ENCODE measurements at places on chromosomes 6 and 20.
A peak's percentile ranks its signal among the peaks of the same experiment; 100 is the strongest.

DNA sequence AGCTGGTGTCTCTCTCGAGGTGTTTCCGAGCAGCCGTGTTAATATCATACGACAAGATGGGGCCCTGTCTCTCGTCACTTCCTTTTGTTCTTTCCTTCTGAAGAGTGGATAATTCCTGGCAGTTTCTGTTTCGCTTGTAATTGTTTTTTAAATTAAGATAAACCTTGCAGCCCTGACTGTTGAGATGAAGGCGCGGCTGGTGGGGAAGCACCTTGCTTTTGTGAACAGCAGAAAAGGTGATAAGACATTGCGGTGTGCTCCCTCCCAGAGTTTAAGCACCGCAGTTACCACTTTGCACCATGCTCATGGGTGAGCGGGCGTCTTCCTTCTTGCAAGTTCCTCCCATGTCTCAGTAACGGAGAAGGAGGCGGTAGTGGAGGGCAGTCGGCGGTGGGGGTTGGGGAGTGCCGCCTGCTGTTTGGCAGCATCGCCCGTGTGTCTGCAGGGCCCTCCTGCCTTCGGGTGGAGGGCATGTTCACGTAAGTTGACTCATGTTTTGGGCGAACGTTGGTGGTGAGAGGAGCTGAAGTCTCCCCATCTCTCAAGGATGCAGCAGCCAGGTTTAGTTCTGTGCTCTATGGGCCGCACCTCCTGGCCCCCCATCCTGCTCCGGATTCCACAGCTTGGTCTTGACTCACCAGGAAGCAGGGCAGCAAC is 345.9 kb downstream of the TAF4 start:
- no peak for DNase-seq

GRCh38 chr20:45835329-45835765 is 1.7 kb downstream of the SNX21 start:
- peak; percentile 59 for DNase-seq

DNA sequence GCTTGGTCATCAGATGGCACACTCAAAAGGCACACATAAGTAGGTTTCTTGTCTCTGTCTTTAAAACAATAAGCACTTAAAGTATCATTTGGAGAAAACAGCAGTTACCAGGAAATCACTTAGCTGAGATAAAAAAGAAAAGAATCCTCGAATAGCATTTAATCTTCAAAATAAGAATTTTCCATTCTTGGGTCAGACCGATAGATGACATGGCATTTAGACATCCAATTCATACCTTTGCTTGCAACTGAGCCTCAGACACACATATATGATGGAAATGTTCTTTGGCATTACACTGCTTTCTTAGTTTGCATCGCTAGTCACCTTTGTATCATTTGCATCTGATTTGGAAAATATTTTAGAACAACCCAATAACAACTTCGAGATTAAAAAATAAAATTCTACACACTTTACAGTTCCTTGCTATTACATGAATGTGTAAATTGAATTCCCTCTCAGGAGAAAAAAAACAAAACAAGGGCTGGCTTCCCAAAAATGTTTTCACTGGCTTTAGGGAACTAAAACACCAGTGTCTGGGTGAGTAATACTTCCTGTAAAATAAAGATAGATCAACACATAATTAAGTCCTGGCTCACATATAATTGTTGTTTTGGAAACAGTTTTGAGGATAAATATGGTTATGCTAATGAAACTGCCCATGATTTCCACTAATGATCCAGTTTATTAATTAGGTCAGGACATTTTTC is 1.3 kb upstream of the RNF217 start:
- DNase-seq, result peak; percentile 62

DNA sequence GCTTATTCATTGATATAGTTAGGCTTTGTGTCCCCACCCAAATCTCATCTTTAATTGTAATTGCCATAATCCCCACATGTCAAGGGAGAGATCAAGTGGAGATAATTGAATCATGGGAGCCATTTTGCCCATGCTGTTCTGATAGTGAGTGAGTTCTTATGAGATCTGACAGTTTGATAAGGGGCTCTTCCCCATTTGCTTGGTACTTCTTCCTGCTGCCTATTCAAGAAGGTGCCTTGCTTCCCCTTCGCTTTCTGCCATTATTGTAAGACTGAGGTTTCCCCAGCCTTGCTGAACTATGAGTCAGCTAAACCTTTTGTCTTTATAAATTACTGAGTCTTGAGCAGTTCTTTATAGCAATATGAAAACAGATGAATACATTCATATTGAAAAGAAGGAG is 45.6 kb downstream of the CENPW start:
- DNase-seq, result no peak

- DNase-seq, result no peak
Measured at GRCh38 chr20:19515074-19515473, 243.0 kb upstream of the RIN2 start.

DNA sequence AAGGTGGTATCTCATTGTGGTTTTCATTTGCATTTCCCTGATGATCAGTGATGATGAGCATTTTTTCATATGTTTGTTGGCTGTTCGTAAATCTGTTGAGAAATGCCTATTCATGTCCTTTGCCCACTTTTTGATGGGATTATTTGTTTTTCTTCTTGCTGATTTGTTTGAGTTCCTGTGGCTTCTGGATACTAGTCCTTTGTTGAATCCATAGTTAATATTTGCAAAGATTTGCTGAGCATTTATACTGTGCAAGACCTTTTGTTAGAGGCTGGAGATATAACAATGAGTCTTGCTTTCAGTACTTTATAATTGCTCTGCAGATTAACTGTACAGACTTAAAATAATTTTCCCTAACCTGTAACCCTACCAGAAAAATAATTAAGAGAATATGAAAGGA is 35.6 kb downstream of the PDE7B start:
- DNase-seq, result no peak

DNA sequence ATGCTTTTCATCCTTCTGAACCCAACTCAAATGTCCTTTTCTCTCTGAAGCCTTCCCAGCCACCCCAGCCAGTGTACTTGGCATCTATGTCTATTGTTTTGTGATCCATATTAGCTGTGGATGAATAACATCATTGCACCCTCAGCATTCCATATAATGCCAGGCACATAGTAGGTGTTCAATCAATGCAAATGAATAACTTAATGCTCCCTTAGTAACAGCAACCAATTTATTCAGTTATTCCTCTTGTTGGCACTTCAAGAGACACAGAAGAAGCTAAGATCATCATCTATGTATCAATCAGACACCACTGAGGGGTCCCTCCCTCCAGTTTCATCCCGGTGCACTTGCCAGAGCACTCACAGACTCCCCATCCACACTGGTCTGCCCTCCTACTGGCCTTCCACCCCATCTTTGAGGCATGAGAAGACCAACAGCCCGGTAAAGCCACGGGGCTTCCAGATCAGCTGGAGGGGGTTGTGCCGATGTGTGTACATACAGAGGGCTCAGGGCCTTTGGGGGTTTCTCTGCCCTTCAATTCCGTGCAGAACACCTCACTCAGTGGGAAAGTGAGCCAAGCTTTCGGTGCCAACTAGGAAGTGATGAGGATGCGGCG is 2.4 kb upstream of the TAF8 start:
- DNase-seq, result no peak

DNA sequence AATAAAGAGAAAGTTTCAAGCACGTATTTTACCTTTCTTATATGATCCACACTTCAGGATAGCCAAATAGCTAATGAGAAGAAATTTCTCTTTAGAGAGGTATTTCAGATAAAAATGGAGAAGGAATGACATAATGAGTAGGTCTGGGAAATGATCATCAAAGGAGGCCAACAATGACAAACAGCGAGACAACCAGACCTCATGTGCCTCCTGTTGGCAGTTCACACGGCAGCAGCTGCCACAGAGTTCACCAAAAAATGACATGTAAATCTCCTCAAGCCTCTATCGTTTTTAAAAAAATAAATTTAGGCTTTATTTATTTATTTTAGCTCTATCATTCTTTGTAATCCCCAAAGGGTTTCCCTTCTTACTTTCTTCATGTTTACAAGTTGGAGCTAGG is 47.7 kb downstream of the SLC2A12 start:
- DNase-seq, result no peak

DNA sequence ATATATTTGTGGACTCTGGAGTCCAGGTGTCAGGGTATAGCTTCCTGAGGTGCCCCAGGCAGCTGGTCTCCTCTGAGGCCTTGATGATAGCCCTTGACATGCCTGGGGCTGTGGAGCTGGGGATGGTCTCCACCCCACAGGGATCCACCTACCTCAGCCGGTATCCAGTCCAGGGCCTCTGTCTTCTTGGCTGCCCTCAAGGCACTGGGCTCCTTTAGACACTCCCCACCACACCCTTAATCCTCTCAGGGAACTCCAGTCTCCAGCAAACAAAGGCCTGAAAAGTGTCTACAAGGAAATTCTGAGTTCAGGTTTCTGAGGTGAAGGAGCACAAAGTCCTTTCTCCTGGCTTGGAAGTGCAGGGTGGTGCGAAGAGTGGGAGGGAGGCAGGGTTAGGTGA is 44.6 kb upstream of the DDR1 start:
- no peak for DNase-seq

DNA sequence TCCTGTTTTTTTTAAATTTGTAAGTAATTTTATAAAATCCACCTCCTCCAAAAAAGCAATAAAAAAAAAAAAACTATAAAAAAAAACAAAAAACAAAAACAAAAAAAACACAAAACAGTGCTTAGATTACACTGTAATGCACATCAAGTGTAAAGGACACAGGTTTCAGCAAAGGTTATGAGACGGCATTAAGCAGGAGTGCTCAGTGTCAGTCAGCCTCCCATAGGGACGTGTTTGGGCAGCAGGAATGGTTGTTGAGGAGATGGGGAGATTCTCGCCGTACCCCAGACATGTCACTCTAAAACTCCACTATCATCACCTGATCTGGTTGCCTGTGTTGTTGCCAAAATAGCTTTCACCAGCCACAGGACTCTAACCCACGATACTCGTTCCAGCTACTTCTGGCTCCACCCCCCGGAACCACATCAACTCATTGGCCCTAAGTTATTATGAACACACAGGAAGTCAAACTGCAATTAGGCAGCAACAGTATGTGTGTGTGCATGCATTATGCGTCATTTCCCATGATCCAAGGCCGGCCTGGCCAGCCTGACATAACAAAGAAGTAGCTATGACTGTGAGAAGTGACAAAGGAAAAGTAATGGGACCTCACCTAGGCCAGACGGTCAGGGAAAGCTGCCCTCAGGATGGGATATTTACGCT is 28.7 kb downstream of the ECT2L start:
- no peak for DNase-seq

GRCh38 chr6:169046483-169047192 is 207.0 kb downstream of the THBS2 start:
- DNase-seq, result no peak

DNA sequence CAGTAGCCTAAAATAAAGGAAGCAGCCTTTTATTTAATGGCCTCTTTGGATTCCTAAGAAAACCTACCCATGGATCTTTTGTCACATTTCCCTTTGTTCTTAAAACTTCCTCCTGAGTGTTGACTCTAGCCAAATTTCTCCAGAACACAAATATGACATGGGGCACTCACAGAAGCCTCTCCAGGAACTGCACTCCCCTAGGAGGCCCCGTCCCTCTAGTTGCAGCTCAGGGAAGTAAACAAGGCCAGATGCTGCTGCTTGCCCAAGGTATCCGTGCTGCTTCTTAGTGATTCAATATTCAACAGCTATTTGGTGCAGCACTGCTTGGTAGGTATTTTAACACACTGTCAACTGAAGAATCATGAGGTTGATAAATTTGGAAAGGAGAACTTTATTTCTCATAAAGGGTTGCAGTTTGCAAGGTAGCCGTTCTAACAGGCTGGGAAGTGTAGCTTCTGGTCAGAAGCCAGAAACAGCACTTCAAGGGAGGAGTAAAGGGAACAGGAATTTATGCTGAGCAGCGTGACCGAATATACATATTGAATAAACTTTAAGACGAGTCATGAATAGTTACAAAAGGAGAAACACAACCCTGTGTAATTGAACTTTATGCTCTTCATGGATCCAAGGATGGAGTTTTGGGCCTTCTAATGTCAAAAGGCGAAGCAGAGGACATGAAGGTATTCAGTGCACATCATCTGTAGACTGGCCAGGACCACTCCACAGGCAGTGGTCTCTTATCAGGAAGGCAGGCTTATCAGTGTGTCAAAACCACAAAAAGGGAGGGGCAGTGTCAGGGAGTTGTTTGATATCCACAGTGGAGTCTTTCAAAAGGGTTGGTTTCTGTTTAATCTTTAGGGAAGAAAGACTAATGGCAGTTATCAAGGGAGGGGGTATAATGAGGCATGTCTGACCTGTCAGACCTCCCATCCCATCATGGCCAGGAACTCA is 63.3 kb downstream of the CD24 start:
- DNase-seq, result no peak

DNA sequence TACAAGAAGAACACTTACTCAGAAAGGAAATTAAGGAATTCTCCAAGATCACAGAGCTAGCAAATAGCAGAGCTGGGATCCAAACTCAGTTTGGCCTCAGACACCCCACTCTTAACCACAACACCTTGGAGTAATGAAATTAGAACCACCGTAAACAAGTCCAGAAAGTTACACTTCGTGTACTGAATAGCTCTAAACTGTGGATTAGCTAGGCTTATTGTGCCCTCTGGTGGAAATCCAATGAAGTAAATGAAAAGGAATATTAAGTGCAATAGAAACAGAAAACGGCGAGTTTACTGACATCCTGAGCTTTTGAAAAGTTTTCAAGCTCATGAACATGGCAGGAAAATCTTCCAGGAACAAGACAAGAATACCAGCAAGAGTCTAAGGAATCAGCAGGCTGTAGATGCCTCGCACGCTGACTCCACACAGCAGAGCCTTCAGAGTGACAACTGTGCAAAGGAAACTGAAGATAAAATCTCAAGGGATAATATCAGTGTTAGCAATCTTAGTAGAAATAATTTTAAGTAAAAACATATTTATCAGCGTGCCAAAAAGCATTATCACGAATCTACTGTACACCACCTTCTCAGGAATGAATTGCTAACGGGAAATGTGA is 34.6 kb downstream of the FBXO5 start:
- DNase-seq, result peak; percentile 64

- peak; percentile 81 for DNase-seq
Measured at GRCh38 chr6:154605178-154605881, 94.8 kb upstream of the CNKSR3 start.

GRCh38 chr6:163356324-163356723 is 58.2 kb upstream of the QKI start:
- DNase-seq, result peak; percentile 96

DNA sequence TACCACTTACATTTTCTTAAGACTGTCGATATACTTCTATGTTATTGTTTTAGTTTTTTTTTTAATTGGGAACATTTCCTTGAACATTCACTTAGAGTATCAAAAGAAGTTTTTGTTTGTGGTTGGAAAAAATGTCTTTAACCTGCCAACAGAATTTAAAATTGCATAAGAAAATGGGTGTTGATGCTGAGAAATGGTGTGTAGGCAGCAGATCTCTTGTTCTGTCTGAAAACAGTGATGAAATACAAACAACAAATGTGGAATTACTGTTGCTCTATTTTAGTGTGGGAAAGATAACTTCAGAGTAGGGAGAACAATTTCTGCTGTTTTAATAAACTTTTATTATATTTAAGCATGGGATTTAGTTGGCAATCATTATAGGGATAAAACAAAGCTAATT is 293.5 kb downstream of the CDKAL1 start:
- peak; percentile 8 for DNase-seq

GRCh38 chr6:46221222-46221793 is 50.5 kb upstream of the ENPP5 start:
- peak; percentile 53 for DNase-seq

All from suppressor macrophage treated with lipopolysaccharide for 1 hour (primary cell).